ENCODE measurements at places on chromosomes 4 and X. TPM values are rescaled to one million over a fixed set of nuclear protein-coding genes. Genes with fewer than 3 reads are reported as not detected.

DNA sequence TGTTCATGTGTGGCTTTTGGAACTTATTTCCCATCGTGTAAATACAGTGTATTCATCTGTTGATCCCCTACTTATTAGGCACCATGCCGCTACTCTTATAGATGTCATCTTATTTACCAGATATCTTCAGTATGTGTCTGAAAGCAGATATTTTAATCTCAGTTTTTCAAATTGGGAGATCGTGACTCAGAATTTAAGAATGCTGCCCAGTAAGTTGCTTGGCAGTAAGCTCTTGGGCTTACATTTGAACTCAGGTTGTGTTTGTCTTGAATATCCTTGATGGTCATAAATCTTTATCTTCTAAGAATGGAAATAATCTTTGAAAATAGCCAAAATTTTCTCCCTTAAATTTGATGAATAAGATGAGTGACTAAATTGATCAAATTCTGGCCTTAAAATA, 45.9 kb upstream of the RPA4 start:
- no peak overlapping the region for H3K27ac ChIP-seq
- no peaks in the 10 kb centered on the region for H3K4me1 ChIP-seq

GRCh38 chr4:114368751-114369150, 229.9 kb upstream of the UGT8 start:
- no peaks in the 10 kb centered on the region for H3K36me3 ChIP-seq
- DNase-seq, result no peak
- no peaks in the 10 kb centered on the region for H3K27me3 ChIP-seq
- H3K4me3 ChIP-seq, result no peak overlapping the region
- no peaks in the 10 kb centered on the region for H3K4me1 ChIP-seq
- no peak overlapping the region for H3K27ac ChIP-seq

DNA sequence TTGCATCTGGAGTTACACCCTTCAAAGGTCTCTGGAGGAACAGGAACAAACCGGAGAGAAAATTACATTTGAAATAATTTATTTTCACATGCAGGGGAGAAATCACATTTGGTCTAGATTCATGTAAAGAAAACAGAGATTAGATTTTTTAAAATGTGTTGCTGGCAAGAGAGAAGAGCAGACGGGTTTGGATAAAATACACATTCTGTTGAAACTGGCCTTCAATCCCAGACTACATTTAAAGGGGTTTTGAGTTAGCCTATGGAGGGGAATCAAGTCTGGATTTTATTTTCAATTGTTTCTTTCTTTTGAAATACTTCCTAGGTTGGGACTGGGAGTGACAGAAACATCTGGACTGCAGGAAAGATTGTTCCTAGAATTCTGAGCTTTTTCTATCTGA, 180.8 kb downstream of the NHS start:
- DNase-seq, result no peak
- no peak overlapping the region for H3K4me3 ChIP-seq
- H3K36me3 ChIP-seq, result no peaks in the 10 kb centered on the region
- H3K27me3 ChIP-seq, result no peaks in the 10 kb centered on the region
- H3K27ac ChIP-seq, result no peak overlapping the region

GRCh38 chrX:48648336-48648751, 35.3 kb upstream of the WAS start:
- H3K27ac ChIP-seq, result peak overlapping the region; percentile 44
- peaks cover 5% of the 10 kb centered on the region for H3K27me3 ChIP-seq
- H3K4me3 ChIP-seq, result no peak overlapping the region
- no peaks in the 10 kb centered on the region for H3K36me3 ChIP-seq

CPE gene
- polyA plus RNA-seq, result 162 TPM

DNA sequence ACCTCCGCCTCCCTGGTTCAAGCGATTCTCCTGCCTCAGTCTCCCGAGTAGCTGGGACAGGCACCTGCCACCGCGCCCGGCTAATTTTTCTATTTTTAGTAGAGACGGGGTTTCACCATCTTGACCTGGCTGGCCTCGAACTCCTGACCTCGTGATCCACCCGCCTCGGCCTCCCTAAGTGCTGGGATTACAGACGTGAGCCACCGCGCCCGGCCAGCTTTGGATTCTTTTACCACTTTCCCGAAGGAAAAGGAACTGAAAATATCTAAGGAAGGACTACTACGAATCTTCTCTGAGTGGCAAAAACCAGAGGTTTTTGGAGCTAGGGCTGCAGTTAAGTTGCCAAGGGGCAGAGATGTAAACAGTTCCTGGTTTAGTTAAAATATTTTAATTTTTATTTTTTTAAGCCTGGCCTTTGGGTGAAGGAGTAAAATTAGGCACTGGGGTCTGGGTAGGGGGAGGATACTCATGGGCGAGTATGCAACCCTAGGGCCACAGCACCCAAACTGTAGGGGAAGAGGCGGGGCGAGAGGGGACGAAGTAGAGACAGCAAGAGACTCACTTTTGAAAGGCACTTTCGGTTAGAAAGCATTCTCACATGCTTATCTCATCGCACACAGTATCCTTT, 525 bp upstream of the CISD2 start:
- no peak for DNase-seq
- H3K27ac ChIP-seq, result peak overlapping the region; percentile 99
- peaks cover 4% of the 10 kb centered on the region for H3K36me3 ChIP-seq

Measured in large intestine (tissue), 12 donors.